Endothelial cell of umbilical vein (primary cell): ENCODE measurements at places on chromosomes 7 and 10. TPM values are rescaled to one million over a fixed set of nuclear protein-coding genes. Genes with fewer than 3 reads are reported as not detected.
A peak's percentile ranks its signal among the peaks of the same experiment; 100 is the strongest.

The SPDYE16 gene
- 0.03 and 0.24 TPM in 2 replicates for polyA plus RNA-seq

The CALHM1 gene
- polyA plus RNA-seq = not detected in 2 replicates

- no peak overlapping the region for H3K27ac ChIP-seq
- no peaks in the 10 kb centered on the region for H3K36me3 ChIP-seq
These were observed 687.6 kb downstream of the LRMDA start for GRCh38 chr10:76119036-76119435.

GRCh38 chr10:102628451-102628911, 15.8 kb upstream of the TRIM8 start:
- H3K27me3 ChIP-seq = no peaks in the 10 kb centered on the region
- H3K27ac ChIP-seq = peak overlapping the region; percentile 97
- no peak overlapping the region for H3K4me3 ChIP-seq

GRCh38 chr7:66140924-66141323, 26.3 kb downstream of the CRCP start:
- H3K27me3 ChIP-seq = no peaks in the 10 kb centered on the region
- H3K4me1 ChIP-seq = no peaks in the 10 kb centered on the region
- H3K27ac ChIP-seq = no peak overlapping the region
- no peak overlapping the region for H3K4me3 ChIP-seq
- peak; percentile 64 for DNase-seq
